Stimulated activated CD8-positive, alpha-beta memory T cell treated with anti-CD3 and anti-CD28 coated beads, Interleukin-7, amount 100 ng/mL, for 48 hours (primary cell): ENCODE measurements at places on chromosomes 7 and 10.

DNA sequence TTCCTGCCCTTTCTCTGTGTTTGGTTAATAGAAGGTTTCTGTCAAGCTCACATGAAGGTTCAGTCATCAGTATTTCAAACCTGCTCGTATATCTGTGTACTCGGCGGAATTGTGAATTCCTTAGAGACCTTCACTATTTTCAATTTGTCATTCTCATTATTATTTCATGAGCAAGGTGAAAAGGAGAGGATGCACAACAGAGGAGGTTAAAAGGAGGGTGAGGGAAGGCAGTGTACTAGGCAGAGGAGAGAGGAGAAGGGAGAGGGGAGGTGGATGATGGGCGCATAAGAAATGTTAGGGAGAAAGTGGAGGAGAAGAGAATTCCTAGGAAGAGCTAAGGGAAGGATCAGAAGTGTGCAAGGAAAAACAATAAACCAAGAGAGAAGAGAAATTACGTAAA lies 185.0 kb upstream of the COBL start:
- DNase-seq, result no peak

DNA sequence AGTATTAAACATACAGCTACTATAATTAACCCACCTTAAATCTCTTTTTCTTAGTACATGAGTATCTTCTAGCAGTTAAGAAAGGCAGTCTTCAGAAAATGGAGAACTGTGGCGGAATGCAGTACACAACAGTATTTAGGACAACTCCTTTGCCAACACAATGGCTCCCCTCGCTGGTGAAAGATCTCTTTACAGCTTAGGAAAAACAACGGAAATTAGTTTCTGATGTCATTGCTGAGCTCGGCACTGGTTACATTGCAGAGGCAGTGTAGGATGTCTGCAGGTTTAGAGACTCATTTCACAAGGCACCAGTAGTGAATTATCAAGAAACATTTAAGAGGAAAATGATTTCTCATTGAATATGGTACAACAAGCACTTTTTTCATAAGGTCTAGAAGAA lies 43.4 kb downstream of the GLRX3 start:
- no peak for DNase-seq

DNA sequence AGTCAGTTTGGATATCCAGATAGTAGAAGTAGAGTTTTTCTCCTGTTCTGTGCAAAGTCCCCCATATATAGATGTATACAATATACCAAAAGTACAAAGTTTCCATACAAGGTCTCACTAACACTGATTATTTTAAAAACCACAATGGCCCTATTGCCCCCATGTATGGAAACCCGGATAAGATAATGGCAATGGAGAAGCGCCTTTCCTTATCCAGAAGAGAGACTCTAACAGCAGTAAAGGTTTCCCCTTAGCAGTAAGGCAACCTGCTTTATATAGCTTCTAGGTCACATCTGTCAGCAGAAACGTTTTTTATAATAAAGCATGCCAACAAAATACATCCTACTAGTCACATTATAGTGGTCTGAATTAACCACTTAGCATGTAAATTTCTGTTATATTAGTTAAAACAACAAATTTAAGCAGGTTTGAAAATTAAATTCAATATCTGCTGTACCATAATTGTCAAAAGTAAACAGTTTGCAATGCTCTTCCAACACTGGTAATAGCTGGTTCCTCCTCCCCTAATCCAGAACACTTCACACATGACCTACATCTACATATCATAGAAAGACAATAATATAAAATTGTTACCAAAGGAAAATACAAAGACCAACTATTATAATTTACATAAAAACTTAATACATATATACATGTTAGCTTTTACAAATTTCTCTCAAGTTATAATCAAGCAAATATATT lies 22.4 kb downstream of the USP6NL start:
- DNase-seq, result no peak

GRCh38 chr10:130636313-130636930 lies 500.2 kb downstream of the GLRX3 start:
- DNase-seq, result no peak

- DNase-seq, result no peak
Measured at GRCh38 chr10:62856021-62856420, 39.9 kb upstream of the EGR2 start.

DNA sequence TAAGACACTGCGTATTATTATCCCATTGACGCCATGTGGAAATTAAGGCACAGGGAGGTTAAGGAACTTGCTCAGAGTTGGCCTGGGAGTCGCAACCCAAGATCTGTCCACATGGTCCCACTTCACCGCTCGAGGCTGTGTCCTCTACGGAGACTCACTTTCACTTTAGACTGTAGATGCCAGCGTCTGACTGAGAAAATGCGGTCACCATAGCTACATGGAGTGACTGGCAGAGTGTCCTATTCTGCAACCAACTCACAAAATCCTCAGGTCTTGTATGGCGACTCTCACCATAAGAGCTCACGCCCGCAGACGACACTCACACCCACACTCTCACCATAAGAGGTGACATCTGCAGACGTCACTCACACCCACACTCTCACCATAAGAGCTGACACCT lies 257.9 kb downstream of the PTPRN2 start:
- DNase-seq, result no peak

DNA sequence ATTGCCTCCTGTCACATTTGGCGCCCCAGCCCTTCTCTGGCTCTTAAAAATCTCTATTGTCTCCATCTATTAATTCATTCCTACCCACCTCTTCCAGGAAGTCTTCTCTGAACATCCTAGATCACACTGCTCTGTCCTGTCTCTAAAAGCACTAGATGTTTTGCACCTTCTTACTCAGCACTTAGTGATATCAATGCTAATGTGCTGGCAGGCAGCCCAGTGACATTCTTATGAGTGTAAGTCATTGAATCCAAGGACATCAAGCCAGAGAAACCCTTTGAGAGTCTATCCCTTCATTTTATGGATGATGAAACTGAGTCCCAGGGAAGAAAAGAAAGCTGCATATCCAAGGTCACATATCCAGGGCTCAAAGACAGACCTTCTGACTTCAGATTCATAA lies 48.3 kb upstream of the PAX2 start:
- no peak for DNase-seq

DNA sequence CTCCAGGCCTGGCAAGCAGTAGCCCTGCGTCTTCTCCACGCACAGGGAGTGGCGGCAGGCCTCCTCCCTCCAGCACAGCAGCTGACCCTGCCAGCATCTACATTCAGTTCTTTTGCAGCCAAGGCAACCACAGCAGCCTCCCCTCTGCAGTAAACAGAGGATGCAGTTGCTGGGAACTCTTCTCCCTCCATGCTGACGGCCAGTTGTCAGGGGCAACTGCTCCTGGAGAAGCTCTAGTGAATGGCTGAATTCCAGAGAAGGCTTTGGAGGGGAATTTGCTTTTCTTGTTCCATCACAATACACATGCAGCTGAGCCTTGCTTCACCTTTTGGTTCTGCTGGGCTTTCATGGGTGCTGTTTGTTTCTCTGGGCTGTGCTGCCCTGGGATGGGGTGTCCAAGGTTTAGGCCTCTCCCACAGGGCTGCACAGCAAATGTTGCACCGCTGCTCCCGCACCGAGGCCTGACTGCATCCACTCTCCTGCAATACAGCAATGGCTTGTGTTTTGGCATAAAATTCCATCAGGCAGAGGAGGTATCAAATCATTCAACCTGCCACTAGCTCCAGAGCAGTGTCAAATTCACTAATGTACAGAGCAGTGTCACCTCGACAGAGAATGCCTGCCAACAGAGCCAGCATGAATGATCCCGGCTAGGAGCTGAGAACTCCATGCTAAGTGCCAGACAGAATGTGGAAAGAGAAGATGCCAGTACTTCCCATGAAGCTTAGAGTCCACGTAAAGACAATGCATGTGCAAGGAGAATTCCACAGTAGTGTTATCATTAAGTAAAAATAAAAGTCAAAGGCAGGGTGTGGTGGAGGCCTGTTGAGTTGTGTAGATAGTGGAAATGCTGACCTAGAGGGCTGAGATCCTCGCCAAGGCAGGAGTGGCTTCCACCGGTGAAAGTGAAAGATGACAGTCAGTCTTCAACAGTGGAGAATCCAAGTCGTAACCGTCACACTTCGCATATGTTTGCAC lies 399.6 kb downstream of the DPP6 start:
- no peak for DNase-seq

DNA sequence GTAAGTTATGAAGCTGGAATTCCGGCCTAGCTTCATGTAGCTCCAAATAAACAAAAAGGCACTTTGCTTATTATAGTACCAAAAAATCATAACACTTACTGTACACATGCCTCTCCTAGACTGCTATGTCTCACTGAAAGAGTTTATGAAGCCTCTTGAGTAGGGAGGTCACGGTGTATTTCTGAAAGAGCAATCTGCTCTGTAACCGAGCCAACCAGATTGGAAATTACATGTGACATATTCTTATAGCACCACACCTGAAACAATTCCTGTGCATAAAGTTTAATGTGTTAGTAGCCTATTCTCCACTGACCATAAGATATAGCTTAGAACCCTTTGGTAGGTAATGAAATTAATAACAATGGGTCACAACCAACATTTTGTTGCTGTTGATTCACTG lies 1.3 kb upstream of the FAM3C start:
- no peak for DNase-seq

GRCh38 chr10:97640868-97641811 lies 669 bp downstream of the PI4K2A start:
- peak; percentile 6 for DNase-seq

GRCh38 chr7:101882595-101883564 lies 65.5 kb downstream of the CUX1 start:
- DNase-seq, result no peak

DNA sequence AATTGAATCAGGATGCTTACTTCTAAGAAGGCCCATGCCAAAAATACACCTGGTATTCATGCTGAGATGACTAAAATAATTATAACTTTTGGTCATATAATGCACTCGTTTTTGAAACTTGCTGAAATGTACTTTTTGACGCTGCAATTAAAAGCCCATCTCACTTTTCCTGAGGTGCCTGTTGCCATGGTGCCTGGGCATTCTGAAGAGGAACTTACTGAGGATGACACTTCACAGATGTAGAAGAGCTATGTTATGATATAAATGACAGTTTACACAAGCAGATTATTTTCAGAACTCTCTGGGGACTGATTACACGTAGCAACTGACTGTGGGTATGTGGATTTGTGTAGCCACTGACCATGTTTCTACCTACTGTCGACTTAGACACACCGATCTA lies 182.4 kb downstream of the TPK1 start:
- no peak for DNase-seq

GRCh38 chr10:130301021-130301892 lies 165.1 kb downstream of the GLRX3 start:
- peak; percentile 78 for DNase-seq

- no peak for DNase-seq
Measured at GRCh38 chr7:112357136-112357535, 93.1 kb upstream of the IFRD1 start.

- DNase-seq, result no peak
Measured at GRCh38 chr10:17092986-17093803, 36.4 kb downstream of the CUBN start.

- no peak for DNase-seq
Measured at GRCh38 chr10:103580011-103580410, 86.5 kb downstream of the NEURL1 start.

DNA sequence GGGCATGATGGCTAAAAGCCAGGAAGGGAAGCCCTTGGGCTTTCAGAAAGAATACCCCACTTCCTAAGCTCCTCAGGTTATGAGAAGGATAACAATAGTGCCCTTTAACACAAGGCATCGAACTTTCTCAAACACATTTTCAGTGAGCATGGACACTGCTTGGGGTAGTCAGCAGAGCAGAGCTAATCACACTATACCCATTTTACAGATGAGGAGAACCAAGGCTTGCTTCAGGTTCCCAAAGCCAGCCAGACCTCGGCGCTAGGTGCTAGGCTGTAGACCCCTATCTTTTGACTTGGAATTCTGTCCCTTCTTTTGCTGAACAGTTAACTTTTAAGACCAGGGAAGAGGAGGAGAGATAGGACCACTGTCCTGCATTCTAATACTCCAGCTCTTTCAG lies 1.8 kb downstream of the NEURL1 start:
- DNase-seq, result no peak

GRCh38 chr7:55593515-55594318 lies 21.4 kb upstream of the VOPP1 start:
- peak; percentile 42 for DNase-seq

- DNase-seq, result no peak
Measured at GRCh38 chr10:6068422-6068821, 6.3 kb upstream of the IL2RA start.

DNA sequence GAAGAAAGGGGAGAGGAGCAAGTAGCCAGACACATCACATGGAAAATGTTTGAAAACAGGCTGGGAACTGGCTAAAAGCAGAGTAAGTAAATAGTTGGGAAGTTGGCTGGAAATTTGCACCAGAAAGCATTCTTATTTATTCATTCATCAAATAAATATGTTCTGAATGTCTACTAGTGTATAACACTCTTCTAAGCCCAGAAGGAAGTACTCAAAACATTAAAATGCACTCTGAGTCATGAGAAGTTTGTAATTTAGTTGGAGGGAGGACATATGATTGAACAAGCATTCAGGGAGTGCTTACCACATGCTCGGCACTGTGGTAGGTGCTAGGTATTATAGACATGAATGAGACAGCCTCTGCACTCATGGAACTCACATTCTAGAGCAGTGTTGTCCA lies 37.0 kb upstream of the CNNM1 start:
- no peak for DNase-seq

DNA sequence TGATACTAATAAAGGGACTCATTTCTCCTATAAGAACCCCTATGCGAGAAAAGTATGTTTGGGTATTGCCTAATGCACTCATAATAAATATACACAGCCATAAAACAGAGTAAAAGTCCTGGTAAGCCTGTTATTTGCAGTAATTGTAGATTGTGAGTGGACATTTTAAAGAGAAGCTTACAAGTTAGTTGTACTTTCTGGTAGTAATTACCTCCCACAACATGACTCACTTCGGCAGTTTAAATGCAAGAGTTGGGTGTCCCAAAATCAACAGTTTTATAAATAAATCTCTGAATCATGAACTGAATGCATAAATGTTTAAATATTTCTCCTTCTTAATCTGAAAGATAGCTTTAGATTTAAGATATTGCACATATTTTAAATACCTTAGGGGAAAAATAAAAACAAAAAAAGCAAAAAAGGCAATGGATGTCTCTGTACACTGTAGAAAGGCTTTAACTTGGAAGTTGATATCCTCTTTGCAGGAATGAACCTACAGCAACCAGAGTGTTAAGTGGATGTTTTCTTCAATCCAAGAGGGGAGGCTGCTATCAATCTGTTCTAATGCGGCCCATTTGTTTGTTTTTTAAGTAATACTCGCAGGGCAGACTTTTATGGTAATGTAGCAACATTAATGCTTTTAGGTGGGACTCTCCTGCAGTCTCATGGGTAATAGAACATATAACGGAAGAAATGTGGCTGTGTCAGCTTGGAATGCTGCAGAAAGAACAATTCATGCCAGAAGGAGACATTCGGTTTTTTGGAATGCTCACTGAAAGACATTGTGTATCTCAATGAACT lies 57.3 kb upstream of the ZEB1 start:
- no peak for DNase-seq
